ENCODE measurements at places on chromosomes 2 and 18.

DNA sequence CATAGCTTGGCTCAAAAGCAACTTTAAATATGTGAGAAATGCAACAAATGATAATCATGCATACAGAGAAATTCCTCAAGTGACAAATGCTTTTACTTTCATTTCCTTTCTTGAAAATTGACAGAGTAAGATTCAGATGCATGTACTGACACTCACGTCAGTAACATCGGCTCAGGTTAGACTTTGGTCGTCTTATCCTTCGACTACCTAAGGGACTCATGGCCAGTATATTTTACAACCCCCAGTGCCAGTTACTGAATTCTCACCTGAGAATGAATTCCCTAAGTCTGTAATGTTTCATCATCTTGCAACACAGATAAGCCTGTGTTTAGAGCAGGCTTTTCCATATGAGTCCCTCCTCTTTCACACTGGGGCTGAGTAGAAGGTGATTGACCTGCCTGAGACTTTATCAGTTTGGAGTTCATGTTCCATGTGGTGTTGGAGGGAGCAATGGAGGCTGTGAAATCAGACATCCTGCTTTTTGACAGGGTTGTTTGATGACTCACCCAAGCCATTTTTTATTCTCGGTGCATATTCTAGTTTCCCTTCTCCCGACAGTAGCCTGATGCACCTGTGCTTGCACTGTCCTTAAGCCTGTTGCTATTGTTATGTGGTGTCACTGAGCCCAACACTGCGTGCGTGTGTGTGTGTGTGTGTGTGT lies 30.5 kb upstream of the ATP8B1 start:
- DNase-seq: no peak

GRCh38 chr2:217436386-217436785 lies 566.4 kb downstream of the TNS1 start:
- no peak for DNase-seq

- no peak for DNase-seq
Observed at GRCh38 chr2:238754259-238754658, 93.6 kb upstream of the TWIST2 start.

DNA sequence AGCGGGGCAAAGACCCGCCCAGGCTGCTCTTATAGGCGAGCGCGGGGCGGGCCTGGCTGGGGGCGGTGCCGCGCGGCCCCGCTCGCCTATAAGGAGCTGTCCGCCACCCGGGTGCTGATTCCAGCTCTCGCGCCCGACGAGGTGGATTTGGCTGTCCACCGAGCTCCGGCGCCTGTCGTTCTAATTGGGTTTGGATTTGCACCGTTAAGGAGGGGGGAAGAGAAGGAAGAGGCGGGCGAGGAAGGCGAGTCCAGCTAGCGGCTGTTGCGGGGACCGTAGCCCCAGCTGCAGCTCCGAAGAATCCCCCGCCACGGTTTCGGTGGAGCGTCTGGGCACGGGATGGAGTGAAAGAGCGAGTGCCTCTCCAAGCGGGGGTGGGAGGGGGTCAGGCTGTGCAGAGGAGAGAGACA lies at the start of gene CNTNAP5:
Gene CNTNAP5, plus strand, starts transcription at position 117 of the 410 bp plus-strand sequence. CDS start 364 bp downstream, outside the sequence.
- peak; percentile 13 for DNase-seq

DNA sequence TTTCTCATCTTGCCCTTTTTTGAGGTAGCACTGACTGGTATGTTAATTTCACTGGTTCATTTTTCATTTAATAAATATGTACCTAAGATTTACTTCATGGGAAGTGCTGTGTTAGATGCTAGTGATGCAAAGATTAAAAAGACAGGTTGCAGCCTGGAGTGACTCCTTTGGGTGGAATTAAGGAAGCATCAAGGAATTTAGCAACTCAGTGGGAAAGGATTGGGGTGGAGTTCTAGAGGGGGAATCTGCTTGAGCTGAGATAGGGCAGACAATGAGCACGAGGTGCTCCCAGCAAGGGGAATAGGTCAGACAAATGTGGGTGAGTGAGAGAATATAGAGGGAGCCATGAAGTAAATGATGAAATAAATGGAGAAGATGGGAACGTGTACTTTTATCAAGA lies 57.0 kb downstream of the LYPD6 start:
- no peak for DNase-seq

- DNase-seq: peak; percentile 44
Observed at GRCh38 chr2:71157124-71157793, 26.8 kb downstream of the MPHOSPH10 start.

DNA sequence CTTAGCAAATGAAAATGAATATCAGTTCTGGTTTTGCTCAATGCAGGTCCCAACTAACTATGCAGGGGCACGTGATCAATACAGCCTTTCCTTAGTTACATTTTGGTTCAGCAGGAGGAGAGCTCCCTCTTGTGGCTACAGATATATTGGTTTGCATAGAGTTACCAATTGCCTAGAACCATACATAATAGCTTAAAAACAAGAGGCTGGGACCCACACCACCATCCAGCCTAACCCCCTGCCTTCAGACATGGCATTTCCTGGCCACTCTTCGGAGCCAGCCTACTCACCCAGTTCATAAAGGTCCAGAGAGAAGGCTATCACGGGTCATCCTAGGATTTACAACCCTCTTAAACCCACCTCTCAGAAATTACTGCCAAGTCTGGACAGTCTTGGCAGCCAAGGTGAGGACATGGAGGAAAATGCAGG lies 10.5 kb downstream of the CCDC93 start:
- DNase-seq: peak; percentile 10

GRCh38 chr2:74939919-74940812 lies 18.3 kb upstream of the POLE4 start:
- no peak for DNase-seq

DNA sequence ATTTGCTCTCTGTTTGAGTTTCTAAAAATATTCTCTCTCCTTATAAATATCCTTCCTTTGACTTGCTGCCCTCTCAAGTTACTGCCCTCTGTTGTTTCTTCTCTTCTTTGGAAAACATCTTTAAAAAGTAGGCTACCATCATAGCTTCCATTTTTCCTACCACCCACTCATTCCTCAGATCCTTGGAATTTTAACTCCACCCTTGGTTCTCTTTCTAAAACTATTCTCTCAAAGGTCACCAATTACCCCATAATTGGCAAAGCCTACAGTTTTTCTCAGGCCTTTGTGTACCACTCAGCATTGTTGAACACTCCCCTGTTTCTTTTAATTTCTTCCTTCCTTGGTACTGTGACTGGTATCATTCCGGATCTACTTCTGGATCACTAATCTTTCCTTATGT lies 43.0 kb upstream of the ITGAV start:
- no peak for DNase-seq

DNA sequence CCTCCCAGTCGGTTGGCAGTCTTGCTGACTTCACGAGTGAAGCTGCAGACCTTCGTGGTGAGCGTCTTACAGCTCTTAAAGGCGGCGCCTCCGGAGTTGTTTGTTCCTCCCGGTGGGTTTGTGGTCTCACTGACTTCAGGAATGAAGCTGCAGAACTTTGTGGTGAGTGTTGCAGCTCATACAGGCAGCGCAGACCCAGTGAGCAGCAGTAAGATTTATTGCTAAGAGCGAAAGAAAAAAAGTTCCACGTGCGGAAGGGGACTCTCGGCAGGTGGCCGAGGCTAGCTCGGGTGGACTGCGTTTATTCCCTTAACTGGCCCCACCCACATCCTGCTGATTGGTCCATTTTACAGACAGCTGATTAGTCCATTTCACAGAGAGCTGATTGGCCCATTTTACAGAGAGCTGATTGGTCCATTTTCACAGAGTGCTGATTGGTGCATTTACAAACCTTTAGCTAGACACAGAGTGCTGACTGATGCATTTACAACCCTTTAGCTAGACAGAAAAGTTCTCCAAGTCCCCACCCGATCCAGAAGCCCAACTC lies 240.3 kb downstream of the LRATD1 start:
- DNase-seq: no peak

- no peak for DNase-seq
Observed at GRCh38 chr18:27713037-27713737, 463.7 kb downstream of the CDH2 start.

DNA sequence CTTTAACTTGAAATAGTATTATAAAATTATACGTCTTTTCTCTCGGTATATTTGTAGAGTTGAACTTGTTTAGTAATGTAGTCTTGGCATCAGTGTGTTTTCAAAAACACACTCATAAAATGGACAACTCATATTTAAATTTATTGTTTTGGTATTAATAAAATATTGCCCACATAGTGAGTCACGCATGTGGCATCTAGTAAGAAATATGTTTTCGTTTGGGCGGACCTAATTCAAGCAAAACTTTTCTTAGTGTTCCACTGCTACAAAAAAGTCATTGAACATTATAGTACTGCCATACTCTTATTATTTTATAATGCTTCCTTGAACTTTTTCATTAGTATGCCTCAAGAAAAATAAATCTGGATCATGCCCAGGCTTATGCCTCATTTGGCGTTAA lies 31.1 kb upstream of the FAM237A start:
- DNase-seq: no peak

- no peak for DNase-seq
Observed at GRCh38 chr18:24265502-24266064, 126.7 kb downstream of the CABYR start.

DNA sequence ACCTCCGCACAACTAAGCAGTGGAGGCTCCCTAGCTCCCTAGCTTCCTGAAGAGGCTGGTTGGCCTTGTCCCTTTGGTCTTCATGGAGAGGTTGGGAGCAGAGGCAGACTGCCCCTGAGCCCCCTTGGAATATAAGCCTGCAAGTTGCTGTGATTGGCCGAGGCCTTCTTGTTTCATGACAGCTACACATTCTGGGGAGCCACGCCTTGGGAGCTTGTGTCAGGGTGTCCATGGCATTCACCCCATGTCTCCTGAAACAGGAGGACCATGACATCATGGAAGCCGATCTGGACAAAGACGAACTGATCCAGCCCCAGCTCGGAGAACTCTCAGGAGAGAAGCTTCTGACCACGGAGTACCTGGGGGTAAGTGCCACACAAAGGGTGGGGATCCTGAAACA lies 64.0 kb upstream of the B3GNT7 start:
- no peak for DNase-seq

- DNase-seq: no peak
Observed at GRCh38 chr2:84886791-84887190, 5.9 kb upstream of the TRABD2A start.

DNA sequence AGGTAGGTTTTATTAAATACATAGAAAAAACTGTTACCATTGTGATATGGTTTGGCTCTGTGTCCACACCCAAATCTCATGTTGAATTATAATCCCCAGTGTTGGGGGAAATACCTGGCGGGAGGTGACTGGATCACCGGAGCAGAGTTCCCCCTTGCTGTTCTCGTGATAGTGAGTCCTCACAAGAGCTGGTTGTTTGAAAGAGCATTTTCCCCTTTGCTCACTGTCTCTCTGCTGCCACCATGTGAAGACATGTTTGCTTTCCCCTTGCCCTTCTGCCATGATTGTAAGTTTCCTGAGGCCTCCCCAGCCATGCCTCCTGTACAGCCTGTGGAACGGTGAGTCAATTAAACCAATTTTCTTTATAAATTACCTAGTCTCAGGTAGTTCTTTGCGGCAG lies 352.7 kb upstream of the SLC39A10 start:
- no peak for DNase-seq

GRCh38 chr2:3396920-3397559 lies 17.5 kb downstream of the TRAPPC12 start:
- no peak for DNase-seq

DNA sequence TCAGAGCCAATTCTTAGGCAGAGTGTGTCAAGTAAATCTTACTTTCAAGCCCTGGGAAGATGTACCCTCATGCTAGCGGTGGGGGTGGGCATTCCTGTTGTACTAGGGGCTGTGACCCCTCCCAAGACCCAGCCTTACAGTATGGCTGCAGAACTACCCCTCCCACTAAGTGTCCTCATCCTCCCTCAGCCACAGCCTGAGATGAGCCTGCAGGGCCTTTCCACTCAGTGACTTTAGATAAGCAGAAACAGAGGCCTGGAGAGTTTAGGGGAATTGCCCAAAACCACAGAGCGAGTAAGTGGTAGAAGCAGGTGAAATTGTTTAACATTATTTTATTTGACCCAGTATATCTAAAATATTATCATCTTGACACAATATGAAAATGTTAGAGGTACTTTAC lies 36.6 kb downstream of the TTC32 start:
- DNase-seq: no peak

- DNase-seq: no peak
Observed at GRCh38 chr18:26637324-26637723, 89.0 kb upstream of the KCTD1 start.

- DNase-seq: no peak
Observed at GRCh38 chr2:163799807-163800206, 64.0 kb upstream of the FIGN start.

- DNase-seq: no peak
Observed at GRCh38 chr18:74899554-74899953, 301.9 kb downstream of the ZNF407 start.

DNA sequence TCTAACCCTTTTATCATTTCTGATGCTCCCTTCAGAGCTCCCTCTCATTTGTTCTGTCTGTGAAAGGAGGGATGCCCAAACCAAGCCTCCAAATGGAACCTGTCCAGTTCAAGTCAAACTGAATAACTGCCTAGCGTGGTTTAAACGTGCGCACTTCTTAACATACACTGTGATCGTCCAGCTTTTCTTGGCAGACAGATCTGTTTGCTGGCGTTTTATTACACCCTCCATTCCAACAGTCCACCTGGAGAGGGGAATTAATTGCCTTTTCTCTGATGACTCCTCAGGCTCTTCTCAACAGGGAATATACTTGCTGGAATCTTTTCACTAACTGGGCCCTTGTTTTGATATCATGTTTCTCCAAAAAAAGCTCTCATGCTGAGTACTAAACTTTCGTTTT lies 379.2 kb upstream of the POU3F3 start:
- DNase-seq: no peak

GRCh38 chr18:25658476-25658875 lies 306.5 kb upstream of the ZNF521 start:
- DNase-seq: no peak

DNA sequence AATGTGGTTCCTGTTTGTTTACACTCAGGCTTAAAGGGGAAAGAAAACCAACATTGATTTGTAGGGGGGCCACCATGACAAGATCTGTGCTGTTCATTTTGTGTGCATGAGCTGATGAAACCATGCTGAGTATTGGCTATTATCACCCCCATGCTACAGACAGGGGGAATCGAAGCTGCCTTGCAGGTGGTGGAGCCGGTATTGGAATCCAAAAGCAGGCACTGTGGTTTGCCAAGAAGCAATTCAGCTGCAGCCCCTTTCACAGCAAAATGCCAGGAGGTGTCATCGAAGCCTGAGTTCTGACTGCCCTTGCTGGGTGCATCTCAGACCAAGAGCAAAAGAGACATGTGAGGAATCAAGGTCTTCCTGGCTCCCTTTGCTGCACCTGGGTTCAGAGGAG lies 221.9 kb downstream of the UXS1 start:
- no peak for DNase-seq

- DNase-seq: no peak
Observed at GRCh38 chr2:10478916-10479315, 30.8 kb upstream of the ODC1 start.

GRCh38 chr2:50014168-50014567 lies 859.9 kb upstream of the FSHR start:
- no peak for DNase-seq

GRCh38 chr18:3151399-3152264 lies 68.1 kb downstream of the MYOM1 start:
- no peak for DNase-seq
